ENCODE measurements at places on chromosomes 12 and 14. TPM values are rescaled to one million over a fixed set of nuclear protein-coding genes. Genes with fewer than 3 reads are reported as not detected.

The ITPK1 gene
- 40.2 TPM for total RNA-seq

- peak; percentile 74 for DNase-seq
These were observed 73.3 kb downstream of the EID3 start for GRCh38 chr12:104376650-104377513.

GRCh38 chr14:85071447-85071846 is 458.5 kb upstream of the FLRT2 start:
- DNase-seq: peak; percentile 45

- DNase-seq: no peak
These were observed 58.1 kb upstream of the SRSF5 start for GRCh38 chr14:69708586-69709560.

GRCh38 chr12:69684466-69684865 is 14.6 kb downstream of the BEST3 start:
- peak; percentile 78 for DNase-seq

DNA sequence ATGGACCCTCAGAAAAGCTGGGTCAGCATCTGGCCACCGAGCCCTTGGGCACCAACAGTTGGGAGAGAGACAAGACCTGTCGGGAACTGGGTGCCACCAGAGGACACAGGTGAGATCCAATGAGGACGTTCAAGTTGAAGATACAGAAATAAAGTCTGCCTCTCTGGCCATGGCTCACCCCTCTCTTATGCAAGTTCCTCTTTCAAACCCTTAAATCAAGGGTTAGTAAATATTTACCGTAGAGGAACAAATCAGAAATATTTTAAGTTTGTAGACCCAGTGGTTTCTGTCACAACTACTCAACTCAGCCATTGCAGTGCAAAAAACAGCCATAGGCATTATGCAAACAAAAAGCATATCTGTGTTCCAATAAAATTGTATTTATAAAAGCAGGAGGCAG is 76.5 kb upstream of the HSPB8 start:
- DNase-seq: no peak

DNA sequence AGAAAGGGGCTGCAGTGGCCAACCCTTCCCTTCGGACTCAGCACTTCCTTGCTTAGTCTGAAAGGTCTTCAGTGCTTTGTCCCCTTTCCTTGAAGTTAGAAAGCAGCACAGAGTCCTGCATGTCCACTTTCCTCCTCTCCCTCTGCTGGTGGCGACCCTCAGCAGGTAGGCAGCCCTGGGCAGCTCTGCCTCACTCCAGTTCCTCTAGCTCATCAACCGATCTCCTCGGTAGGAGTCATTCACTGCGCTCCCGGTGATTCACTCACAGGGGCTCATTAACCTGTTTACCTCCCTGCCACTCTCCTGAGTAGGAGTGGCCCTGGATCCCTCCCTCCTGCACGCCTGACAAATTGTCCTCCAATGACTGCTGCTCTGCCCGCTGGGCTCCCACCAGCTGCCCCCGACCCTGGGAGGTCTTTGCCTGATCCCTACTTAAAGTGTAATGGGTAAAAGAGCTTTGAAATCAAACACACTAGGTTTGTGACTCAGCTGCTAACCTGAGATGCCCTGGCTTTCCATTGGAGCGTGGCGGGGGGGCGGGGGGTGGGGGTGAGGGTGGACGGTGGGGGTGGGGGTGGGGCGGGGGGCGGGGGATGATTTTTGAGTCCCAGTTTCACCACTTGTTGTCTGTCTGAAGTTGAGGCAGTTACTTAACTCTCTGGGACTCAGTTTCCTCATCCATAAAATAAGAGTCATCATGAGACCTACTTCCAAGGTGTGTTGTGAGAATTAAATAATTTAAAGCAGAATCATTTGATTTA is 4.2 kb downstream of the SCNN1A start:
- DNase-seq: no peak

GRCh38 chr12:89824822-89825221 is 116.2 kb upstream of the ATP2B1 start:
- DNase-seq: no peak

DNA sequence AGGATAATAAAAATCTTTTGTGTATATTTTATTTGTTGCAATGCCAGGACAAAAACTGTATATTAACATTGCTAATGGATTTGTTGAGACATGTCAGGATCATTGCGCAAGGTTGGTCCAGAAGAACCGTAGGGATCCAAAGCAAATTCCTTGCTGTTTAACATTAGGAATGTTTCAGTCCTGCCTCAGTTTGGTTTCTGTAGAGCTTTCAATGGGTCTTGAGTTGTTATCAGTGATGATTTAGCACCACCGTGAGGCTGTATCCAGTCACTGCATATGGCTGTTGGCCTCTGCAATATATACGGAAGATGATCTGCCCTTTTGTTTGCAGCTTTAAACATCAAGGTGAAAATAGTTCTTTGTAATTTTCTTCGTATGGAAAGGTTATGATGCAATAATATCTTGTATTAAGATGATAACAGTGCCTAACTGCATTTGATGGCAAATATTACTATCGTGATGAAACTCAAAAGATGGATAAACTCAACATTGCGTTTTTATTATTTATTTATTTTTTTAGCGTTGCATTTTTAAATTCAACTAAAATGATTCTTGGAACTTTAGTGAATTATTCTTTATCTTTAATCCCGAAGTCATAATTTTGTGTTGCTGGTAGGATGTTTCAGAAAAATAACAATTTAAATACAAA is 231.2 kb downstream of the AKAP6 start:
- DNase-seq: peak; percentile 38

- no peak for DNase-seq
These were observed 138.3 kb downstream of the EGLN3 start for GRCh38 chr14:33812601-33813000.

DNA sequence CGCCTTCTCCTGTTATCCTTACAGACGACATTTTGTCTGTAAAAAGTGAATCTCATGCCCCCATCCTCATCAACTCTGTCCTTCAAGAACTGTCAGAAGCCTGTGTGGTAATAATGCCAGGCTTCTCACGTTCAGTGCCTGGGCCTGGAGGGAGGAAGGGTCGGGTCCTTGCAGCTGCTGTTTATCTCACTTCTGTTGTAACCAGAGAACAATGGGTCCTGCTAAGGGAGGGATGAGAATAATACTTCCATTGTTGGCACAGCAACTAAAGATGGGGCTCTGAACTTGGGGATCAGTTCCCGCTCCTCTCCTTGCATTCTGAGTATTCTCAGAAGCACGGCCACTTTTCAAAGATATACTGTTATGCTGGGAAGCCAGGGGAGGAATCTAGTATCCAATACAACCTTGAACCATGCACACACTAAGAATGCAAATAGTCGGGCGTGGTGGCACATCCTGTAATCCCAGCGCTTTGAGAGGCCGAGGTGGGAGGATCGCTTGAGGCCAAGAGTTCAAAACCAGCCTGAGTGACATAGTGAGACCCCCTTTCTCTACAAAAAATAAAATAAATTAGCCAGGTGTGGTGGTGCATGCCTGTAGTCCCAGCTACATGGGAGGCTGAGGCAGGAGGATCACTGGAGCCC is 38.8 kb upstream of the NINJ2 start:
- DNase-seq: no peak
